ENCODE measurements at places on chromosomes 6 and 20. TPM values are rescaled to one million over a fixed set of nuclear protein-coding genes. Genes with fewer than 3 reads are reported as not detected.

The SLC12A5 gene
- polyA plus RNA-seq: 2.8 TPM

The C20orf144 gene
- polyA plus RNA-seq: 0.21 TPM

The RAET1G gene
- 0.08 TPM for polyA plus RNA-seq

The FERMT1 gene
- polyA plus RNA-seq: 4.2 TPM

The CUTA gene
- 671 TPM for polyA plus RNA-seq

The MMP24 gene
- polyA plus RNA-seq: 27.2 TPM

The SLC22A7 gene
- not detected for polyA plus RNA-seq

DNA sequence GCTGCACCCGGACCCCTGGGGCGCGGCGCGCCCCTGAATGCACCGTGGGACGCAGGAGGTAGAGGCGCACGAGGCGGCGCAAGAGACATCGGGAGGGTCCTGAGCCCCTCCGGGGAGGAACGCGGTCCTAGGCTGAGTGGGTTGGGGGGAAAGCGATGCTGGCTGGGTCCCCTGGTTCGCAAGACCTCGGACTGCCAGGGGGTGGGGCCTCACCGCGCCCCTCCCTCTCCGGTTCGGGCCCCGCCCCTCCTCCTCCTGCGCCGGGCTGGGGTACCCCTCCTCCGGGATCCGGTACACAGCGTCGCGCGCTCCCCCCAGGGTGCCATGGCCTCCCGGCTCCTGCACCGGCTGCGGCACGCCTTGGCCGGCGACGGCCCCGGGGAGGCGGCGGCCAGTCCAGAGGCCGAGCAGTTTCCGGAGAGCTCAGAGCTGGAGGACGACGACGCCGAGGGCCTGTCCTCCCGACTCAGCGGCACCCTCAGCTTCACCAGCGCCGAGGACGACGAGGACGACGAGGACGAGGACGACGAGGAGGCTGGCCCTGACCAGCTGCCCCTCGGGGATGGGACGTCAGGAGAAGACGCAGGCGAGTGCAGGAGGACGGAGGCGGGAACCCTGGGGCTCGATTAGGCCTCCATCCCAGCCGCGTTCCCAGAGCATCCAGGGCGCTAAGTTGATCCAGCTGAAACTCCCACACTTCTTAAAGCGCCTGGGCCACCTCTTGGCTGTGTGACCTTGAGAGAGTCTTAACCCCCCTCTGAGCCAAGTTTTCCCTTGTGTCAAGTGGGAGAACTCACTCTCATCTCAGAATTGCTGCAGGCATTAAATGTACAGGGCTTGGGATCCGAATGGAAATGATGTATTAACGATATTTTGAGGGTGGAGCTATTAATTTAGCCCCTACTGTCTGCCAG, 541 bp downstream of the SNX21 start:
- DNase-seq: peak; percentile 93

DNA sequence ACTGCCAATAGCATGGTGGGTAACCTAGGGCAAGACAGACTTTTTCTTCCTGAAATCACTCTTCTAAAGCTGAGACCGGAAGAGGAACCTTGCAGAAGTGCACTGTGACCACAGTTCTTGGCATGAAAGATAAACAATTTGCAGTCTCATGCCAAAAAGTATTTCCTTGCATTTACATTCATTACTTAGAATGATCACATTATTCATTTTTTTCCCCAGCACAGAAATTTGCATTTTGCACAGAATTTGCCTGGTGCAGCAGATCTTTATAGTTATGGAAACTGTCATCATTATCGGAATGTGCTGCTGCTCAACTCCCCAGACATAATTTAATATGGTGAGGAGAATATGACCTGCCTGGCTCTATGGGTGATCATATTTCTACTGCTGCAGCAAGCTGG, 42.2 kb upstream of the EDN3 start:
- no peak for DNase-seq

DNA sequence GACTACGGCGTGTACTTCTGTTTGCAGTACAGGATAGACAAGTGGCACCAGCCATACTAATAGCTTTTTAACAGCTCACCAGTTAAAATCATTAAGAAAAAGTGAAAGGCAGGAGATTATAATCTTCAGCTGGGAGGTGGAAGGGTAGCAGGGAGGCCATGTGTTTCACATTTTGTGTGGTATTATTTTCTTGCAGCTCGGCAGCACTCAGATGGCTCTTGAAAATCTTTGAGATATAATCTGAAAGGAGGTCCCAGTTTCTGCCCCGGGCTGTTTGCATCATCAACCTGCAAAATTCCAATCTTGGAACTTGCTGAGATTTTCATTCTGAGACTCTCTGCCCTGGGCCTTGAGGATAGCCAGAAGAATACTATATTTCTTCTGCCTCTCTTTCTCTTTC, 87.5 kb upstream of the HDAC2 start:
- DNase-seq: no peak

GRCh38 chr6:147700436-147701209, 192.1 kb downstream of the SAMD5 start:
- DNase-seq: no peak

DNA sequence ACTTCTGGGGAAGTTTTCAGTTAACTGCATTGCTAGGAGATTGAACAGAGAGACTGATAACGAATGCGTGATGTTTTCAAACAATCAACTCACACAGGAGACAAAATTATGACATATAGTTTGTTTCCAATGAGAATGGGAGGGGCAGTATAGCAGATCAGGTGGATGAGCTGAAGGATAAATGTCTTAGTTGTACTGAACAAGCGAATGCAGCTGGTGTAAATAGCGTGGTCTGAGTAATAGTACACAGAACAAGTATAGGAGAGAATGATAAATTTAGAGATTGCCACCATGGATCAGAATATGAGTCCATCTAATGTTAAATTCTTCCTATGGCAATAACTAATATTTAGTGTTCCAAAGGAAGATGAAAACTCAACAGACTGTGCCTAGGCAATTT, 858.6 kb downstream of the EYS start:
- no peak for DNase-seq

GRCh38 chr20:1101533-1101932, 16.9 kb upstream of the PSMF1 start:
- no peak for DNase-seq

GRCh38 chr6:53910834-53911233, 116.0 kb downstream of the LRRC1 start:
- DNase-seq: no peak

DNA sequence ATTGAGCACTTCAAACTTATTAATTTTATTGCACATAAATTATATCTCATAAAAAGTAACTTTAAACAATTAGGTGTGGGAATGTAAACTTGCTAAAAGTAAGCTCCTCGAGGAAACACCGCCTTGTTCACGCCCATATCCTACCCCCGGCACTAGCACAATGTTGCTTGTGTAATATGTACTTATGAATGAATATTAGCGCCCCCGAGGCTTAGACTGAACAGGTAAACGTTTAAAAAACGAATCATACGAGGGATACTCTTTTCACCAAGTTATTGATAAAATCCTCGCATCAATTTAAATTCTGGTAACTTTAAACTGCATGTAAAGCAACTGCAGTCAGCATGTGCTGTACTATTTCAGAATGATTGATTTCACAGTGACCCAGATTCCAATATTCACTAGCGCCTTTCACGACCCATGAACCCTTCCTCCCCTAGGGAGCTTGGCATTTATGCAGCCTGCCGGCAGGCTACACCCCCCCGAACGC, 637 bp downstream of the TFB1M start:
- DNase-seq: no peak

- DNase-seq: no peak
Observed at GRCh38 chr6:122749451-122750050, 30.0 kb upstream of the FABP7 start.
